ENCODE measurements at places on chromosomes 2 and 18.

DNA sequence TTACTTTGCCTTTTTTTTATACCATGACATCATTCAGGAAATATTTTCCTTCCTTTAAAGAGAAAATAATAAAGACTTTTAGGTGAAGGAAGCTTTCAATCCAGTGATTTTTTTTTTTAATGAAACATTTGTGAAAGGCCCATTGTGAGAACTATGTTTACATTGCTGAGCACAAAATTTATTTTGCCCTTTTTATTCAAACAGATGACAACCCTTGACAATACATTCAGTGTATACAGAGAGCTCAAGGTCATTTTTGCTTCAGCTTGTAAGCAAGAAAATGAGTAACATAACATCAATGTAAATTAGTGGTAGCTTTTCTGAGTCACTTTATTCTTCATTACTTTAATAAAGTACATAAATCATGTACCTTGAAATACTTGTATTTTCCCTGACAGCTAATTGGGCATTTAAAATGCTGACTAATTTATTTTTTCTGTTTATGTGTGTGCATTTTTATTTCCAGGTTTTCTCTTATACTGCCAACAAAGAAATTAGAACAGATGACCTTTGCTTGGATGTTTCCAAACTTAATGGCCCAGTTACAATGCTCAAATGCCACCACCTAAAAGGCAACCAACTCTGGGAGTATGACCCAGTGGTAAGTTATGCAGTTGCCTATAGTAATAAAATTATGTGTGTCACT, 121.6 kb downstream of the GALNT1 start:
- no peak for DNase-seq

- DNase-seq: no peak
Measured at GRCh38 chr2:14967729-14968128, 335.2 kb downstream of the LRATD1 start.

- DNase-seq: no peak
Measured at GRCh38 chr2:207417301-207417718, 112.5 kb upstream of the CREB1 start.

DNA sequence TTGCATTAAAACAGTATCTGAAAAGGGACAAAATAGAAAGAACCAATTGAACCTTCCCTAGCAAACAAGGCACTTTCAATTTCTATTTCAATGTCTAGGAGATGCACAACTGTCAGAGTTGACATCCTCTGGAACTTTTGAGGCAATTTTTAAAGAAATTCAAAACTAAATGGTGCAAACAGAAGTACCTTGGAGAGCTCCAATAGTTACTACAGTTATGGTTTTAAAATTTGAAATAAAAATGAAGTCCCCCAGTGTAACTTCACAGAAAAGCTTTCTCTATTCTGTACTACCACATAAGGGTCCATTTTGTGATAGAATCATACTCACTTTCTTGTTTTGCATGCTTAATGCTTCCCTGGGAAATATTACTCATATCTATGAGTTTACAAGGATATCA, 162.1 kb downstream of the KCNH7 start:
- DNase-seq: no peak

- DNase-seq: no peak
Measured at GRCh38 chr2:650343-651310, 26.6 kb downstream of the TMEM18 start.

DNA sequence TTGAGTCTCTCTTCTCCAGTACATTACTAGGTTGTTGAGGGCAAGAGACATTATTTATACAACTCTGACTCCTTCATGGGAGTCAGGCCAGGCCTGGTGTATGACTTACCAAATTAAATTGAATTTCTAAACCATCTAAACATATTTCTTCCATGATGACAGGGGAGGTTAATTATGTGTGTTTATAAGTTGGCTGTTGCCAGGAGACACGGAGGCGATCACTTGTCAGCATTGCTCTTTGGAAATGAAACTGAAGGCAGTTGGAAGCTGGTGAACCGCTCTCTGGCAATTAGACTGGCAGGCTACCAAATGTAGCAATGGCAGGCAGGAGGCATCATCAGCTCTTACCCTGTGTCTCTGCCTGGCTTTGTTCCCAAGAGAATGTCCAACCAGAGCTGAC, 241.4 kb downstream of the KCNS3 start:
- DNase-seq: no peak

DNA sequence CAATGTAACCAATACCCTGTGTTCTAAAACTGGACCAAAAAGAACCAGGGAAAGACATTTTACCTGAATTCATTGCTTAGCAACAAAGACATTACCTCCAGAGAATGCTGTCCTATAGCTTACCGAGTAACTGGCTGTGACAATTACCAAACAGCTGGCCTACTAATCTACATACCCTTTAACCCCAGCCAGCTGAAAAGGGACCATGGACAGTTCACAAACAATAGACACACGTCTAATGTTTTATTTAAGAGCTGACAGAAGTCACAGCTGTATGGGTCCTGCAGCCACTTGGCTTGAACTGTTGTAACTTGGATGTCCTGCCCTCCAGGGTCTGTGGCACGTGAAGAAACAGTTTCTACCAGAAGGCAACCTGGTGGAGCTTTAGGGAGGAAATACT, 130.1 kb upstream of the EFEMP1 start:
- no peak for DNase-seq

DNA sequence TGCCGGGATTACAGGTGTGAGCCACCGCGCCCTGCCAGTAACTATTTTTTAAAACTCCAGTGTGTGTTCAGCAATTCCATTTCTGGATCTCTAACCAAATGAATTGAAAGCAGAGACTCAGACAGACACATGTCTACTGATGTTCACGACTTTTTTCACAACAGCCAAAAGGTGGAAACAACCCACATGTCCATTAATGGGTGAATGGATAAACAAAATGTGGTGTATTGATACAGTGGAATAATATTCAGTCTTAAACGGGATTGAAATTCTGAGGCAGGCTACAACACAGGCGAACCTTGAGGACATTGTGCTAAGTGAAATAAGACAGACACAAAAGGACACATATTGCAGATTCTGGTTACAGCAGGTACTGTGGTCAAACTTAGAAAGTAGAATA, 55.0 kb downstream of the DDX1 start:
- no peak for DNase-seq

GRCh38 chr18:78999939-79000338, 20.3 kb downstream of the SALL3 start:
- DNase-seq: no peak

- no peak for DNase-seq
Measured at GRCh38 chr18:22713511-22713910, 219.6 kb upstream of the RBBP8 start.

DNA sequence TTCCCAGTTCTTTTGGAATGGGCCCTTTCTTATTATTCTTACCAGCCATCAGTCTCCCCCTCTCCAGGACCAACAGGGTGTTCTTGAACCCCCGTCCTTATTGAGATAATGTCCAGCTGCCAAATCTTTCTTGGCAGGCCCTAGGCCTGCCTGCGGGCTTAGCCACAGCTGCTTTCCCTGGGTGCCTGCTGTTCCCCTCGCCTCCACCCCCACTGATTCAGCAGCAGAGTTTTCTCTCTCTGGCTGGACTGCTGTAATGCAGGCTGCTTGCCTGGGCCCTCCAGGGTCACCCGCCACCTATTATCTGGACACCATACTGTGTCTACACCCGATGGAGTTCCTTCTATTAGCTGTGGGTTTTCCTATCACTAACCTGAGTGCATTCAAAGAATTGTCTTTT, 395.4 kb upstream of the ATP5MC3 start:
- DNase-seq: no peak

GRCh38 chr2:53941749-53942148, 29.0 kb downstream of the PSME4 start:
- no peak for DNase-seq

DNA sequence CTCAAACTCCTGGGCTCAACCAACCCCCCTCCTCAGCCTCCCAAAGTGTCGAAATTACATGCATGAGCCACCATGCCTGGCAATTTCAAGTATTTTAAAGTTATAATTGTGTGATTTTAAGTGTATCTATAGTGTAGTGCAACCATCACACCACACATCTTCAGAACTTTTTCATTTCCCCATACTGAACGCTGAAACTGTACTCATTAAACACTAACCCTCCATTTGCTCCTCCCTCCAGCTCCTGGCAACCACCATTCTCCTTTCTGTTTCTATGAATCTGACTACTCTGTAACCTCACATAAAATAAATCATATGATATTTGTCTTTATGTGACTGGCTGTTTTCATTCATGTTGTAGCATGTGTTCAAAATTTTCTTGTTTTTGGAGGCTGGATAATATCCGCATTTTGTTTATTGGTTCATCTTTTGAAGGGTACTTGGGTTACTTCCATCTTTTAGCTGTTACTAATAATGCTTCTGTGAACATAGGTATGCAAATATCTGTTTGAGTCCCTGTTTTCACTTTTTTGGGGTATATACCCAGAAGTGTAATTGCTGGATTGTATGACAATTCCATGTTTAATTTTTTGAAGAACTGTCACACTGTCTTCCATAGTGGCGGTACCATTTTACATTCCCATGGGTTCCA, 188.2 kb downstream of the PLCL1 start:
- DNase-seq: no peak

DNA sequence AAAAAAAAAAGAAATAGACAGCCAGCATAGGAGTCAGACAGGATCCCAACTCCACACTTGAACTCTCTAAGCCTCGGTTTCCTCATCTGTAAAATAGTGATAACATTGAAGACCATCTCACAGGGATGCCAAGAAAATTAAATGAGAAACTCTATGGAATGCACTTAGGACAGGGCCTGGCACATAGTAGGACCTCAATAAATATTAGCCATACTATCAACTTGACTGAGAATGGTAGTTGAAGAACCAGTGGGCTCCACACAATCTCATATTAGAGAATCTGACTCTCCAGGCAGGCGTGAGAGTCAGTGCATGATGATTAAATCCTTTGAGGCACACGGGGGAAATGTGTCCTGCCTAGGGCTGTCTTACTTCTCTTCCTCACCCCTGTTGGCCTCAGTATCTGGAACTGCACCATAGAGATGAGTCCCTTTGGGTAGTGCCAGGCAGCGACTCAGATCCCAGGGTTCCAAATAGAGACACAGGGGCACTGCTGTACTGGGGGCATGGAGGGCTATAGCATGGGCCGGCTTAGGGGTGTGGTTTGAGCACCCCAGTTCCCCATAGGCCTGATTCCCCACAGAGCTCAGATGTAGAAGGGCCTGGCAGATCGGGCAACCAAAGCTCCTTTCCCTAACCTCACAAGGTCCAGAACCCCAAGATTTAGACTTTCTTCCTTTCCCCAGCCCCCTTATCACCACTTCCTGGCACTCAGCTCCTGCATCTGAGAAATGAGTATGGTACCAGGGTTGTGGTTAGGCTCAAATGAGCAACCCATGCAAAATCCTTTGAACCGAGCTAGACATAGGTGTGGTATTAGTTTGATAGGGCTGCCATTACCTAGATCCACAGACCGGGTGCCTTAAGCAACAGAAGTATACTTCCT, 51.3 kb upstream of the CAB39 start:
- DNase-seq: no peak

DNA sequence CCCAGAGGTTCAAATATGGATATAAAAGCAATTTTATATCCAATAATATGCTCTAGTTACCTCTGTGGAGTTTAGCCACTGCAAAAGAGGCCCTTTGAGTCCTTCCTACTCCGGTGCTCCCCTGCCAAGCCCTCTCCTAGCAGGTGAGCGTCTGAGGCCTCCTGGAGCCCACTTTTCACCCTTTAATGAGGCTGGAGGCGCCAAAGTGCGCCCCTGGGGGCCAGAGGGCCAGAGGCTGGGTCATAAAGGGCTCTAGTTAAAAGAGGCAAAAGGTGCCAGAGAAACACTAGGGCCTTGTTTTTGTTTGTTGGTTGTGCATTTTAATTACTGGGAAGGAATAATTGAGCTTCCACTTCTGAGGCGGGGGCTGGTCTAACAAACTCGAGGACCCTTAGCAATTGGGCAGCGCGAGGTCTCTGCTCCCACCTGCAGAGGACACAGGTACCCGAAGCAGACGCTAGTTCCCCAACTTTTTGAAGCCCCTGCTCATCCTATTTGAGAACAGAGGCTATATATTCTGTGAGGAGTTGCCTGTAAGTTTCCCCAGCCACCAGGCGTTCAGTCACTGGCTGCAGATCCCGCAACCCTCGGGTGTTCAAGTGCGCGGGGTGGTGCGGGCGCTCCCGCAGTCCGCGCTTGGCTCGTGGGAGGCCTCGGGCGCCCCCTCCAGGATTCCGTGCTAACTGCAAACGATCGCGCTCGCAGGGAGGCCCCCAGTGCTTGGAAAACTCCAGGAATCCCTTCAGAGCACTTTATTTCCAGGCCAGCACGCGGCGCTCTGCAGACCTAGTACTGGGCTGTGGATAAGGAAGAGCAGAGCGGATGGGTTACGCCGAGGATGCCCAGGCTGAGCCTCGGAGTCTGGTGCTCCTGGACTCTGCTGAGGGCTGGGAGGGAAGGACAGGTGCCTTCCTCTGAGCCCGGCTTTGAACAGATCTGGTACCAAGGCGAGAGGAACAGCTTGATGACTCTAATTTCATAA, 14.1 kb downstream of the MSGN1 start:
- peak; percentile 40 for DNase-seq

DNA sequence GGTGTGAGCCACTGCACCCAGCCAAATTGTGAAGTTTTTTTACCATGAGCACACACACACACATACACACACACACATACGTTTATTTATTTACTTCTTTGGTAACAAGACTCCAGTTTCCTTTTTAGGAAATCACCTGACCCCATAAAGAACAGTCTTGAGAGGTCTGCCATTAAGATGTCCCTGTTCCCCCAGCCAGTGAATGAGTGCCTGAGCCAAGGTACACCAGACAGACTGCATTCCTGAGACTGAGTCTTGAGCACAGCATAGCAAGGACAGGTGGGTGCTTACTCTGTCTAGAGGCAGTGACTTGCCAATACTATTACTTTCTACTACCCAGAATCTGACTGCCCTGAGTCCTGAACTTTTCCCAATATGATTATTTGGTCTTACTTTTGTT, 167.2 kb upstream of the SATB2 start:
- DNase-seq: no peak

- DNase-seq: no peak
Measured at GRCh38 chr18:33113416-33113815, 327.1 kb downstream of the CCDC178 start.

DNA sequence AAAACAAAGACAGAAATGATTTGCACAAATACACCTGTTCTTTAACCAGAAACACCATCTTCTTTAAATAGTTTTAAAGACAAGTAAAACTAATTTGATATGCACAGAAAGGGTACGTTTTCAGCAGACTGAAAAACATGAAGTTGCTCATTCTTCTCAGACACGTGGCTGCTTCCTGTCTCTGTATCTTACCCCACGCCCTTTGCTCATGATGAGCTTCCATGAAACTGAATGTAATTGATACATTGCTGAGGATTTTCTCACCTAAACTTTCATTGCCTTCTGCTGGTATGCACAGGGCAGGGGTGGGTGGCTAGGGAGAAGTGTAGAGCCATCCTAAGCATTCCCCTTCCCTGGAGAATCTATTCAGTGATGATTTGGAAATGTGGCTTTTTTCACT, 644.3 kb downstream of the BCL11A start:
- DNase-seq: no peak

GRCh38 chr2:723761-724160, 46.6 kb upstream of the TMEM18 start:
- DNase-seq: no peak

All from stimulated activated CD4-positive, alpha-beta T cell treated with anti-CD3 and anti-CD28 coated beads, Interleukin-12 subunit alpha, Interleukin-12 subunit beta, amount 100 ng/mL, for 24 hours (primary cell).